ENCODE measurements at places on chromosomes 6 and 20. TPM values are rescaled to one million over a fixed set of nuclear protein-coding genes. Genes with fewer than 3 reads are reported as not detected.

The EFCAB8 gene
- under 0.01 TPM for total RNA-seq

The MYMX gene
- total RNA-seq: not detected

The GGTLC1 gene
- total RNA-seq: not detected

The PRDM1 gene
- 0.58 TPM for total RNA-seq

The SLC17A3 gene
- total RNA-seq: not detected

The CPNE5 gene
- total RNA-seq: not detected

The MCCD1 gene
- total RNA-seq: not detected

The BNIP5 gene
- total RNA-seq: not detected

The FGD2 gene
- total RNA-seq: not detected

The NR2E1 gene
- not detected for total RNA-seq

Measured in regular cardiac myocyte (primary cell).